Activated CD4-positive, alpha-beta T cell treated with anti-CD3 and anti-CD28 coated beads, Interleukin-2, amount 10 ng/mL, durations not matched to agents 7 days and 5 days (primary cell): ENCODE measurements at places on chromosomes 3 and 15.

GRCh38 chr3:112500621-112501020 is 1.3 kb upstream of the BTLA start:
- no peak for DNase-seq

GRCh38 chr3:53350652-53351051 is 3.3 kb upstream of the DCP1A start:
- DNase-seq, result peak; percentile 13

- DNase-seq, result no peak
These were observed 268.4 kb downstream of the IGSF11 start for GRCh38 chr3:118766306-118766669.

- DNase-seq, result no peak
These were observed 50.3 kb downstream of the SHQ1 start for GRCh38 chr3:72797773-72798543.

GRCh38 chr3:84998545-84998944 is 39.8 kb downstream of the CADM2 start:
- no peak for DNase-seq

DNA sequence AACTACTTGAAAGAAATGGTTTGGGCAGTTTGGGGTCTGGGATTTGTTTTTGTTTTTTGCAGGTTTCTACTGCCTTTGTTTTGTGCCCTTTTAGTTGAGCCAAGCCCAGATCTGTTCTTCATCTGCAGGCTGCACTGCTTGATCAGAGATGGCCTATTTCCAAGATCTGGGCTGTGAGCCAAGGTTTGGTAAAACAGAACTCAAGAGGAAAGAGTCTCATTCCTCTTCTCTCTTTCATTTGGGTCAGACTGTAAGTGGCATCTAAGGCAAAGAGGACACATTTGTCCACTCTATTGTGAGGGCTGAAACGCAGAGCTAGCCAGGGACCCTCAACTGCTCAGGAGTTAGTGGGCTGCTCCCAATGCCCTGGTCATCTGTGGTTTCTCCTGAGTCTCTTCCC is 104.4 kb upstream of the UBE3A start:
- no peak for DNase-seq

GRCh38 chr3:143207338-143207961 is 87.9 kb downstream of the CHST2 start:
- no peak for DNase-seq
